ENCODE measurements at places on chromosomes 1 and 21. TPM values are rescaled to one million over a fixed set of nuclear protein-coding genes. Genes with fewer than 3 reads are reported as not detected.

DNA sequence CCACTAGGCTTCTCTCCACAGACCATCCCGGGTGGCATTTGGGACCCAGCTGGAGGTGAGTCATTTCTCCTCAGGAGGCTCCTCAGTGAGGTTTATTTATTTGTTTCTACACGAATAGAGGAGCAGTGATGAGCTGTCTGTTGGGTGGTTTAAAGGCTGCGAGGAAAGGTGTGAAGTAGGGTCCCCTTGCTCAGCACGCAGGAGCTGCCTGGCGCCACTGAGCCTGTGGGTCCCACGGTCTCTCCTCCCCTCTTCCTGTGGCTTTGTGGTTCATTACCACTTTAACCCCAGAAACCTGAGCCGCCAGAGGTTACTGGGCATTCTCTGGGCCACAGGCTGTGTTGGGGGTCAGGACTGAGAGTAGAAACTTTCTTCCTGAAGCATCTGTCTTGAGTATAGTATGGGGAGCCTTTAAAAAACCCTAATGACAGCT, 39.9 kb downstream of the IL6R start:
- DNase-seq = peak; percentile 53

DNA sequence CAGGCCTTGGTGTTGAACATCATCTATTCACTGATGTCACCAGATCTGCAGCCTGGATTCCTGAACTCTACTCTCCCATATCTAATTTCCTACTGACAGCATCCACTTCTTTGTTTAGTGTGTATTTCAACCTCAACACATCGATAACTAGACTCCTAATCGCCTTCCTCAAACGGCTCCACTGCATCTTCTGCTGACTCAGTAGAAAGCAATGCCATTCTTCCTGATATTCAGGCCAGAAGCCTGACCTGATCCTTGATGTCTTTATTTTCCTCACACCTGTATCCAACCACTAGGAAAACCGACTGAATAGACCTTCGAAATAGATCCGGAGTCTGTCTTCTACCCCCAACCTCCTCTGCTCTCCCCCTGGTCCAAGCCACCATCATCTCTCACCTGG, 466.9 kb downstream of the PCP4 start:
- DNase-seq = no peak

The FNDC10 gene
- total RNA-seq = 3.3 TPM

The MCOLN3 gene
- 3.0 TPM for total RNA-seq

GRCh38 chr1:3956527-3957170, 56.6 kb upstream of the C1orf174 start:
- DNase-seq = no peak

DNA sequence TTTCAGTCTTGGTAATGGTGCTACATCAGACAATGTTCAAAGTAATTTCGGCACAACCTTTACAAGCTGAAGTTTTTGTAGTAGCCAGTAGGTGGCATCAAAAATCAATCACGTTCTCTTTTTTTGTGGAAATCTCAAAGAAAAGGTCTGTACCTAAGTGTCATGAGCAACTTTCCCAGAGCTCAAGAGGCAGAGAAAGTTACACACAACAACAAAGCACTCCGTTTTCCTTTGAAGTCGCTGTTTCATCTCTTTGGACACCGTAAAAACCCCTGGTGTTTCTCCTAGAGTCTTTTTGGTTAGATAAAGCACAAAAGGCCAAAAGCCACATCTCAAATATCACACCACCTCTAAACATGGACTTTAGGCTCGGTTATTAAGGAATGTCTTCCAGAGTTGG, 131.6 kb downstream of the LHX8 start:
- DNase-seq = peak; percentile 5

DNA sequence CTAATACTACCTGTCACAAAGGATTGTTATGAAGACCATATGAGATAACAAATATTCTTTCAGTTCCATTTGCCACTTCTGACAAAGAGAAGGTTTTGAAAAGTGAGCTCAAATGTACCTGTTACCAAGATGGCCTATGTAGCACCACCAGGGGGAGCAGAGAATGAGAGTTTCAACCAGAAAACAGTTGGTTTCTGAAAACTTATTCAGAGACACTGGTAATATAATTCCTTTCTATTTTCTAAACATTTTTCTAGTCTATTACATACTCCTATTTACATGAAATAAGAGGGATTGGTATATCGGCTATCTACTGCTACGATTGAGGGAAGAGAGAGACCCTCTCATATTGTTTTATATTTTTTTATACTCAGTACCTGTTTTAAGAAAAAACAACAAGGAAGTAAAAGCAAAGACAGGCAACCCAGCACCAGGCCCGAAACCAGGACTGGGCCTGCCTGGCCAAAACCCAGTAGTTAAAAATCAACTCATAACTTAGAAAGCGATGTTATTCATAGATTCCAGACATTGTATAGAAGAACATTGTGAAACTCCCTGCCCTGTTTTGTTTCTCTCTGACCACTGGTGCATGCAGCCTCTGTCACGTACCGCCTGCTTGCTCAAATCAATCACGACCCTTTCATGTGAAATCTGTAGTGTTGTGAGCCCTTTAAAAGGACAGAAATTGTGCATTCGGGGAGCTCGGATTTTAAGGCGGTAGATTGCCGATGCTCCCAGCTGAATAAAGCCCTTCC, 48.3 kb downstream of the IL23R start:
- peak; percentile 26 for DNase-seq

GRCh38 chr1:94324178-94324544, 86.8 kb upstream of the ARHGAP29 start:
- no peak for DNase-seq

DNA sequence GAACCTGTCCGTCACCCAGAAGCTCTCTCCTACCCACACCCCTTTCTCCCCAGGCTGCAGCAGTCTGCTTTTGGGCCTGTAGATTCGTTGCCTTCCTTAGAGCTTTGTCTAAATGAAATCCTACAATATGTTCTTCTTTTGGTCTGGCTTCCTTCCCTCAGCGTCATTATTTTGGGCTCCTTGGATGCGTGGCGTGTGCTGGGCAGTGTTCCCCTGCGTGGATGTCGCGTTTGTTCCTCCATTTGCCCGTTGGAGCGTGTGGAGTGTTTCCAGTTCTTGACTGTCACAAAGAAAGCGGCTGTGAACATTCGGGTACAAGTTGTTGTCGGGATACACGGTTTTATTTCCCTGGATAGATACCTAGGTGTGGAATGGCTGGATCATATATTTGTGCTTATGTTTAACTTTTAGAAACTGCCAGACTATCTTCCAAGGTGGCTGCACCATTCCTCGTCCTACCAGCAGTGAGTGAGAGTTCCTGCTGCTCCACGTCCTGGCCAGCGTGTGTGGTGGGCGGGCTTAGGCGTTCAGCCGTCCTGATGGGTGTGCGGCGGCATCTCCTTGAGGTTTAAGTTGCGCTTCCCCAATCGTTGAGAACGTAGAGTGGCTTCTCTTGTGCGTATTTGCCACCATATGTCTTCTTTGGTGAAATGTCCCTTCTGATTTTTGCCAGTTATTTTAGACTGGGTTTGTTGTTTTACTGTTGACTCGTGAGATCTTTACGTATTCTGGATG, 31.7 kb downstream of the SKI start:
- no peak for DNase-seq

GRCh38 chr1:232459826-232460225, 170.1 kb downstream of the SIPA1L2 start:
- no peak for DNase-seq

DNA sequence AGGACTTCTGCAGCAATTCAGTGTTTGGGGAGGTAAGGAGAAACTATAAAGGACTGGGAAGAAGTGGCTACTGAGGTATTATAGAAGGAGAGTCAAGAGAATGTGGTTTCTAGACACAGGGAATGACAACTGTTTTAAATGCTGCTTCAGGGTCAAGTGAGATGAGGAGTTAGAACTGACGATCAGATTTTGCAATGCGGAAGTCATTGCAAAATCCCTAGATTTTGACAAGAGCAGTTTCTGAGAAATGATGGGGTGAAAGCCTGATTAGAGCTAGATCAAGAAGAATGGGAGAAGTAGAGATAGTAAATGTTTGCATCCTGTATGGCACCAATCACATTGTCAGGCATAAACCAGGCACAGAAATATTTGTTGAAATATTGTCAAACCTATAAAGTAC, 4.7 kb upstream of the TSNAX start:
- DNase-seq = no peak

The DCAF8 gene
- total RNA-seq = 73.1 TPM

The CDC7 gene
- 14.5 TPM for total RNA-seq

The STIL gene
- 26.5 TPM for total RNA-seq

DNA sequence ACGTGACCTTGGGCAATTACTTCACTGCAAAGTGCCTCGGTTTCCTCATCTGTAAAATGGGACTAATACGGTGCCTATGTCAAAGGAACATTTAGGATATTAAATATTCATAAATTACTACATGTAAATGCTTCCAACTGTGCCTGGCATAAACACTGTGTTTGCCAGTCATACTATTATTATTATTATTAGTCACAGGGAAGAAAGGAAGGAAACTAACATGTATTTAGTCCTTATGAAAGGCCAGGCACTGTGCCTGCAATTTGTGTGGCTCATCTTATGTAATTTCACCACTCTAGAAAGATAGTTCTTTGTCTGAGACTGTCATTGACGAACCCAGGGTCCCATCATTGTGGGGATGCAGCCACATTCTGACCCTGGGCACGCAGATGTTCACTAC, 45.0 kb downstream of the EPHB2 start:
- no peak for DNase-seq

The SH2D5 gene
- total RNA-seq = 0.71 TPM

DNA sequence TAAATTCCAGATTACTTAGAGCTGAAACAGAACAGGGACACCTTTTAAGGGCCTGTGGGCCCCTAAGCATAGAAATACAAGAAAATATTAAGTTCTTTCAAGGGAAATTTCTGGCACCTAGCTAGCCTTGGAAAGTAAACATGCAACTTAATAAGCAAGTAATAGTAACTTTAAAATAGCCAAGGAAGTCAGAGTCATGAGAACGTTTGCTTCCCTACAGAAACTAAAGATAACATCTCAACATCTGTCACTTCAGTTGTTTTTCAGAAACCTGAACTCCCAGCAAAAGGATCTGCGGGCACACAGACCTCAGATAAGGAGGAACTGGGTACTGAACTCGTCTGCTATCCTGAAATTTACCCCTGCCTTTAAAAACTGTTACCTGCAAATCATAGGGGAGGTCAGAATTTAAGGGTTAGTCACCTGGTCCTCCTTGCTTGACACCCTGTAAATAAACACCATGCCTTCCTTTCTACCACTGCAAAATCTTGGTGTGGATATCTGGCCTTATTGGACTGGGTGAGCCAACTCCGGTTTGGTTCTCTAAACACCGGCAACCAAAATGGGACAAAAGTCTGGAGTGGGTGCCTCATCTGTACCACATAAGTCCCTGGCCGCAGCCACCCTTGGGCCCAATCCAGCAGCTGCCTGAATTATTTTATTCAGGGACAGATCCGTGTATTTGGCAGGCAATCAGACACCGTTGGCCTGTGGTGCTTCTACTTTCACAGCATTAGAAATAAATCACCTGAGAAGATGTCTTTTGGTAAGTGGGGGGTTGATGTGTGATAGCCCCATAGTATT, 27.9 kb downstream of the NRDC start:
- no peak for DNase-seq

DNA sequence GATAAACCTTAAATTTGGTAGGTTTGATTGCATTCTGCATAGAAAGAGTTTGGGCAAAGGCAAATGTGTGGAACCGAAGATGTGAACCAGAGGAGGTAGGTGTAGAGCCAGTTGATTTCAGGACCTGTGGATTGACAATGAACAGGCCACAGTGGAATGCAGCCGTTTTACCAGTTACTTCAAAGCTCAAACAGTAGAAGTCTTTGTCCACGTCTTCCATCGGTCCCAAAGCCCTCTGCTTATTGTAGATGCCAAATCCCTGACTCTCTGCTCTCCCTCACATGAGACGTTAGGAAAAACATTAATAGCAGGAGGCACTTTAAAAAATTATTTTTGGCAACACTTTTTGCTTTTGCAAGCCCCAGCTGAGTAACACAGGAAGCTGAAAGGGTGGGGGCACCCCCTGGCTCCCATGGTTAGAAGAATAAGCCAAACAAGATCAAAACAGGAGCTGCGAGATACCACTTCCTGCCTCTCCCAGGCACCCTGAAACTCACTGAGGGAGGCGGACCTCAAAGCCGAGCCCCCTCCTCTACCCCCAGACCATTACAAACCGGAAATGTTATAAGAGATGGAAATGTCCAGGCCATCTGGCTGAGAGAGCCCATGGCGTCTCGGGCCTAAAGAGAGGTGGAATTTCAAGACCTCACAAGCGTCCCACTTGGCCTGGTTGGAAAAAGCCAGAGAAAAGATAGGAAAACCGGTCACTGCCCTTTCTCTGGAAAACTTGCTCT, 13.5 kb downstream of the TRAF3IP3 start:
- peak; percentile 83 for DNase-seq

DNA sequence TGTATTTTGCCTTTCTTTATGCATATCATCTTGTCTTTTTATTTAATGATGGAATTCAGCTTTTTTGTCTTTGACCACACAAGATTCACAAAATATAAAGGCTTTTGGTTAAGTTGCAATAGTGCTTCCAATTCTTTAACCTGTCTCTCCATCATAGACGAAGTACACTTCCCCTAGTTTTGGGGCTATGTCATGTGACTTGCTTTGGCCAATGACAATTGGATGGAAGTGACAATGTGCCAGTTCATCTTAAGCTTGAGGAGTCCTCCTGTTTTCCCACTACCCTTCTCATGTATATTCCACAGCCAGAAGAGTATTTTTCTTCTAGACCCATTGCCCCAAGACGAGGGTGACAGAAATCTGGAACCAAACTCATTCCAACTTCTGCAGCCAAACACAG, 419.6 kb upstream of the BRINP3 start:
- DNase-seq = no peak

The KIRREL1 gene
- total RNA-seq = 78.8 TPM
